ENCODE measurements at places on chromosomes 16 and 17.

- peak; percentile 70 for DNase-seq
Observed at GRCh38 chr17:45127548-45128300, 4.6 kb downstream of the PLCD3 start.

- no peak for DNase-seq
Observed at GRCh38 chr17:63024716-63025115, 58.7 kb downstream of the TANC2 start.

GRCh38 chr17:71926746-71927398 is 193.9 kb upstream of the SOX9 start:
- DNase-seq = peak; percentile 16

DNA sequence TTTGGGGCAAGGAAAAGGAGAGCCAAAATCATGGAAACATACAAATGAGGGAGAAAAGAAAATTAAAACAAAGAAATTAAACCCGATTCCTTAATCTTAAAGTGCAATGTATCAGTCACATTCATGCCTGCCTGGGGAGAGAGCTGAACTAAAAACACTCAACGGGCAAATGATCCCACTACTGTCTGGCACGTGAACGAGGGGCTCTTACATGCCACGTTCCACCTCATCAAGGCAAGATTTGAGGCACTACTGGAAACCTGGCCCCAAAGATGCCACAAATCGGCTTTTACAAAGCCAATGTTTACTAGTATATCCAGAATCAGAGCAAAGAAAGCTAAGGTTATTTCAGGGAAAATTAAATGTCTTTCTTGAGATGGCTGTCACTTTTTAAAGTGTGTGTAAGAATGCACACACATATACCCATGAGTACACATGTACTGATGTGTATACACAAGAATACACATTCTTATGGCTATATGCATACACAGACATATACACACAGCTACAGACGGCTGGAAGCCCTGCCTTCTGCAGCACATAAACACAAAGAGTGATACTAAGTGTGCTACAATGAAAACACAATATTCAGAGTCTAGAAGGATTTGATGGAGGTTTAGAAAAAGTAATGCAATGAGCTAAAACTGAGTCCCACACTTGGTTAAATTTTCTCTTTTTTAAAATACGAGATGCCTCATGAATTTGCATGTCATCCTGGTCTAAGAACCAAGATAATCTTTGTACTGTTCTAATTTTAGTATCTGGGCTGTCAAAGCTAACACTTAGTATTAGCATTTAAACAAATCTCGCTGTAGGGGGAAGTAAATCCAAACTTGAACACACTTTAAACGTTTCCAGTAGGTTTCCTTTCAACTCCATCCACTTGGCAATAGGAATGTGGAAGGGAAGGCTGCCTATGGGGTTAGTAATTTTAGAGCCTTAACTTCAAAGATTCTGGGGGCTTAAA is 85.8 kb downstream of the CYTH1 start:
- no peak for DNase-seq

DNA sequence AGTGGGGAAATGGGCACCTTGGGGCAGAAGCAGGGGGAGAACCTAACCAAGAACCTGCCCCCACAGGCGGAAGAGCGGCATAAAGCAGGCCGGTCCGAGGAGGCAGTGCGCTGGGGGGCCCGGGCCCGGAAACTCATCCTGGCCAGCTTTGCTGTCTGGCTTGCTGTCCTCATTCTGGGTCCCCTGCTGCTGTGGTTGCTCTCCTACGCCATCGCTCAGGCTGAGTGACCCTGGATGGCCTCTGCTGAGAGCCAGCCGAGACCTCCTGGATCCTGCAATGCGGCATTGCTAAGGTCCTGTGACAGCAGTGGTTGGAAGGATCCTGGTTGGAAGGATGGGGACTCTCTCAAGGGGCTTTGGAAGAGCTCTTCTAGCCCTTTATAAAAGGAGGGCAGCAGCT is 4.5 kb upstream of the PHKG2 start:
- no peak for DNase-seq

- no peak for DNase-seq
Observed at GRCh38 chr17:82399041-82399441, 19.1 kb upstream of the HEXD start.

GRCh38 chr17:40312131-40312731 is 3.3 kb downstream of the RARA start:
- DNase-seq = no peak

GRCh38 chr16:81752225-81752875 is 26.7 kb upstream of the PLCG2 start:
- peak; percentile 59 for DNase-seq

GRCh38 chr16:24996301-24996700 is 18.9 kb downstream of the ARHGAP17 start:
- no peak for DNase-seq

DNA sequence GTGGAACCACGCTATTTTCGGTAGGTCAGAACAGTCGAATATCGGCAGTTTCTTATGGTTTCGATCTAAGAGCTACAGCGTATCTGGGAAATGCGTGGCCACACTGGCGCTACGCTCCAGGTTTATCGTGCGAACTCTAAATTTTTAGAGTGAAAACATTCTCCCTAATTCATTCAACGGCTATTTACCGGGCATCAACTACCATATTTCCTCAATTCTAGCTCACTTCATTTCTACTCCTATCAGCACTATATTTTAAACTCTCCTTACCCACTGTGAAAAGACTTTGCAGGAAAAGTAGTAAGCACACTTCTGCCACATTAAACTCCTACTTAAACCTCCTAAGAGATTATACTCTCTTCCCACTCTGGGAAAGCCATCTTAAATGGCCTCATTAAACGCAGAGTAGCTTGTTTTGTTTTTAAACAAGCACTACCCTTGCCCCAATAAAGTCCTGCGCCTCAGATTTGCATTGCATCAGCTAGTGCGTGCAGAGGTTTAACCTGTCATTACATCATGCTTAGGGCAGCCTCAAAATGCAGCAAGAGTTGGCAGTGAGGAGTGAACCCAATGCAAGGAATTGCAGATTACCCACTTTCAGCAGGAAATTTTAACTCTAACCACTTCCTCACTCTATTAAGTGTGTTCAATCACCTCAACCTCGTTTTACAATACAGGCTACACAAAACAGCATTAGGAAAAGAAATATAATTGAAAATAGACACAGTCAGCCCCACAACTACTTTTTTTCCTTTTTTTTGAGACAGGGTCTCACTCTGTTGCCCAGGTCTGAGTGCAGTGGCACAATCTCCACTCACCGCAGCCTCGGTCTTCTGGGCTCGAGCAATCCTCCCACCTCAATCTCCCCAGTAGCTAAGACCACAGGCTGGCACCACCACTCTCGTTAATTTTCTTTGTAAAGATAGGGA is 18.8 kb downstream of the SIAH1 start:
- peak; percentile 91 for DNase-seq

- DNase-seq = peak; percentile 29
Observed at GRCh38 chr17:63474174-63474573, 2.7 kb upstream of the ACE start.

All from SW480 (cell line).